Ovary (tissue), 10 donors: ENCODE measurements at places on chromosomes 4 and X.

GRCh38 chr4:1898681-1899080 is 27.5 kb downstream of the NSD2 start:
- no peak for DNase-seq

- no peak for DNase-seq
Observed at GRCh38 chrX:68177542-68177941, 255.8 kb downstream of the OPHN1 start.

DNA sequence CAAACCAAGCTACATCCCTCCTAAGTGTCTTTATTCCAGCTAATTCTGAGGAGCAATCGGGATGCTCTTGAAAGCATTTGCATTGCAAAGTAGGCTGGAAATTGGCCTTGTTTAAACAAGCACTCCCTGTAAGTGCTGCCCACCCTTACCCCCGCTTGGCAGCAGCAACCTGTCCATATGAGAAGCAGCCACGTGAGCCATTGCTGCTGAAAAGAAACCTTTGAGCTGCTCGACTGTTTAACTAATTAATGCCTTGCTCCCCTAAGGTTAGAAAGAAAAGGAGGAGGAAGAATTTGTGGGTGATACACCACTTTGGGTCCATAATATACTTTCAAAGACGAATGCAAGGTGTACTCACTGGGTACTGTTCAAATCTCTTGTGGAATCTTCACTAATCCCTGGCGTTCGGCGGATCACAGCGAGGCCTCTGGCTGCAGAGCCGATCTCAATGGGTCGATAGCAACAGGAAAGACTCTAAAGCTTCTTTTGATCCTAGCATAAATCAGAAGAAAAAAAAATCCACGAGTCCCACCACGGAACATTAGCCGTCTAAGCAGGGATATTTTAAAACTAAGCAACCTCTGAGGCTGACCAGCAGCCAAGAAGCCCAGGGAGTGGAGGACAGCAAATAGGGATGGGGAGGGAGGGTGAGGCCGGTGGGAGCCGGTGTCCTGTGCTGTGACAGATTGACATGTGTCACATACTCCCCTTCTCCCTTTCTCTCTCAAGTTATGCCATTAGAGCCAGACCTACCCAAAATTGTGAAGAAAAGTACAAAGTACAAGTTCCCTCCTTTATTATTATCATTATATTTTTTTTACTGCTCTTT is 37.2 kb upstream of the MGST2 start:
- DNase-seq = no peak

DNA sequence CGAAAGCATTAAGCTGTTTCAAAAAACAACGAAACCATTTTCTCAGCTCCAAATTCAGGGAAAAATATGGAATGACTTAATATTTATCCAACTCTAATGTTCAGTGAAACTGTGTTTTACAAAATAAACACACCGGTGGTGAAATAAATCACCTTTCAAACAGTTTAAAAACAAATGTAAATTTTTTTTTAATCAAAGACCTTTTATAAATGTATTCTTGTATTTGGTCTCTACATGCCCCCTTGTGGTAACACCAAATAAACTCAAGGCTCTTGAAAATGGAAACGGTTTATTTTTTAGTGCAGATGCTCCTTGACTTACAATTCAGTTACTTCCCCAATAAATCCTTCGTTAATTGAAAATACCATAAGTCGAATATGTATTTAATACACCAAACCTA is 45.8 kb upstream of the ITM2A start:
- DNase-seq = no peak

- no peak for DNase-seq
Observed at GRCh38 chrX:49214416-49214815, 14.4 kb upstream of the SYP start.

DNA sequence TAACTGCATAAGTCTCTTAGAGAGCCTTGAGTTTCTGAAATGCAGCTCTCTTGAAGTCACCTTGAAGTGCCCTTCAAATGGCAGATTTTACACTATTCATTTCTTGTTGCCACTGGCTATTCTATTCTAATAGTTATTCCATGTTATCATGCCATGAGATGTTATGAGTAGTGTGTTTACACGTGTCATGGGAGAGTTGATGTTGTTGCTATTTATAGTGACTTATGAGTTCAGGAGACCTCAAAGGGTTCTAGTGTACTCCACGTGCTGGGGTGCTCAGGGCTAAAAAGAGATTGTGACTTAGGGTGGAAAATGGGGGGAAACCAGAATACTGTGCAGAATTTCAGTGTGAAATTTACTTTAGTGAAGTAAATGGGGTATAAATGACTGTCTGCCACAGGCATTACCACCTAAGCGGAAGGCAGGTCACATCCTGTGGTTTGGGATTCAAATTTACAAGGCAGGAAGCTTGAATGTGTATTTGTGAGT is 77.1 kb upstream of the SLC4A4 start:
- DNase-seq = no peak

GRCh38 chr4:20326977-20327376 is 75.3 kb downstream of the SLIT2 start:
- no peak for DNase-seq

GRCh38 chrX:74835566-74835965 is 89.7 kb downstream of the NEXMIF start:
- no peak for DNase-seq
